SK-MEL-5 (cell line): ENCODE measurements at places on chromosomes 2 and 18.

GRCh38 chr2:34949316-34949715 lies 1350.2 kb upstream of the FAM98A start:
- DNase-seq = no peak

GRCh38 chr18:4319738-4320677 lies 135.1 kb downstream of the DLGAP1 start:
- DNase-seq = peak; percentile 93

DNA sequence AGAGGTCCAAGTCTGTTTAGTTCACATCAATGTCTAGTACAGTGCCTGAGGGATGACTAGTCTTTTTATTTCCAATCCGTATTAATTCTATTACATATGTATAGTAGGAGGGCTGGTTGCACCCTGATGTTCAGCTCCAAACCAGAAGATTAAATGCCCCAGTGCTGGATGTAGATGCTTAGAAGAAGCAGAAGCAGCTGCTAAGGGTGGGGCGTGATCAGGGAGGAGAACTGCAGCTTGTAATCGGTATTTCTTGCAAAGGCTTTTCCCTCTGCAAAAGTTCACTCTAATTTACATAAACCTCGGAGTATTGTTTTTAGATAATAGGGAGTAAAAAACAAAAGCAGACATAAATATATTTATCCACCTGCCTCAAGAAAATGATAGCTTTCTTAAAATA lies 145.3 kb upstream of the ITGA4 start:
- DNase-seq = no peak

DNA sequence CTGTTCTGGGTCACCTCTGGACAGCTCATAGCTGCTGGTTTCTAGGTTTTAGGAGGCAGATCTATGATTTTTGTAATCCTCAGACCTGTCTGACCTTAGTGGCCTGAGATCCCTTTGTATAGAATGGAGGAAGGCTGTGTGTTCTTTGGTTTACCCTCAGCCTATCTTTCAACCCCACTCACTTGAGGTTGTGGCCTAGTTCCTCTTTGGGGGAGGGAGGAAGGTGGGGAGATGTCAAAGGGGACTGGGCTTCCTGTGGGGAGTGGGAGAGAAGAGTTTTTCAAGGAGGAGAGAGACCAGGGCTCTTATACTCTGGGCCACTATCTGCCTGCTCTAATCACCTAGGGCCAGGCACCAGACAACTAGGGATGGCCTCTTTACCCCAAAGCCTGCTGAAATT lies 28.5 kb downstream of the SEMA4F start:
- no peak for DNase-seq

GRCh38 chr2:67260343-67261277 lies 136.5 kb upstream of the ETAA1 start:
- DNase-seq = no peak

DNA sequence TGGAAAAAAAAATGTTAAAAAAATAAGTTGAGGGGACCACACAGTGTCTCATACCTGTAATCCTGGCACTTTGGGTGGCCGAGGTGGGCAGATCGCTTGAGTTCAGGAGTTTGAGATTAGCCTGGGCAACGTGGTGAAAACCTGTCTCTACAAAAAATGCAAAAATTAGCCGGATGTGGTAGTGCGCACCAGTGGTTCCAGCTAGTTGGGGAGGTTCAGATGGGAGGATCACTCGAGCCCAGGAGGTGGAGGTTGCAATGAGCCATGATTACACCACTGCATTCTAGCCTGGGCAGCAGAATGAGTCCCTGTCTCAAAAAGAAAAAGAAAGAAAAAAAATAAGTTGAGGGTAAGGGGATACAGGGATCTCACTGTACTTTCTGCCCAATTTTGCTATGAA lies 6.1 kb upstream of the KYNU start:
- no peak for DNase-seq

DNA sequence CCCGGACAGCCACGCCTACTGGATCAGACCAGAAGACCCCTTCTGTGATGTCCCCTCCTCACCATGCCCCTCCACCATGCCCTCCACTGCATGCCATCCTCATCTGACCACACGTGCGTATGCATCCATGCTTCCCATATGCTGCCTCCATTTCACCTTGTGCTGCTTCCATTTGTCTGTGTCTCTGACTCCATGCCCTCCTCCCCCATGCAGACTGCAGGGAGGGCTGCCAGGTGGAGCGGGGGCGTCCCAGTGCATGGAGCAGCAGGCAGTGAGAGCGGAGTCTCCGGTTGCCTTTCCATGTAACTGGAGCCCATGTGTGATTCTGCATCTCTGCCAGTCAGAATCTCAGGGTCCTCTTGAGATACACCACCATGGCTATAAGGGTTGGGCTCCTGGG lies 52.6 kb downstream of the COA5 start:
- no peak for DNase-seq

GRCh38 chr2:215356948-215357461 lies 45.1 kb downstream of the ATIC start:
- no peak for DNase-seq

GRCh38 chr2:194363878-194364277 lies 1293.1 kb upstream of the SLC39A10 start:
- no peak for DNase-seq

DNA sequence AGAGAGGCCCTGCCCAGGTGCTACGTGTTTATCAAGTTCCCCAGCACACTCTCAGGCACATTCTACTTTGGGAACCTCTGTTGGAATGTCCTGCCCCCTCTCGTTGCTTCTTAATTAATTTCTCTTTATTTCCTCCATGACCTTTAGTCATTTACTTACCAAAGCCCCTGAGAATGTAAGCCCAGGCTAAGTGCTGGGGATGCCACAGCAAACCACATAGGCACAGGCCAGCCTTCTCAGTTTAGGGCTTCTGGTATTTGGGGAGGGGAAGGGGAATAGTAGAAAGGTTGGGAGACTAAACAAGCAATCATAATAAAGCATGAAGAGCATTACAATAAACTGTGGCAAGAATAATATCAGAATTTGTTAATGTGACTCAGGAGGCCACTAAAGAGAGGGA lies 85.7 kb downstream of the EVA1A start:
- no peak for DNase-seq

DNA sequence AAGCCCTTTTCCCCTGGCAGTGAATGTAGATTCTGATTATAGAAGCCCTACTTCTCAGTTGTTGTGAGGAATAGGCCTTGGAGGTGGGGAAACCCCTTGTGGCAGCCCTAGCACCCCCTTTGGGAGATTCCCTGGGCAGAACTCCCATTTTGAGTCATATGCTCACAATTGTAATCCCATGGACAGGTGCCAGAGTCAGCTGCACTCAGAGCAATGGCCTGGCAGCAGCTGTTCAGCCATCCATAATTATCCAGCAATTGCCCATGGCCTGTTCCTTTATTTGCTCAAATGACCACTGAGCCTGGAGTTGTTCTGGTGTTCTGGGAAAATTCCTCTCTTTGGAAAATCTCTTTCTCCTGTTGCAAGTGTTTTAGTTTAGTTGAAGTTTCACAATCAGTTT lies 71.7 kb downstream of the PTRHD1 start:
- no peak for DNase-seq

- no peak for DNase-seq
These were observed 42.1 kb downstream of the HDLBP start for GRCh38 chr2:241273210-241274020.

GRCh38 chr2:157443090-157443489 lies 799 bp downstream of the CYTIP start:
- no peak for DNase-seq

- DNase-seq = no peak
These were observed 74.1 kb downstream of the VRK2 start for GRCh38 chr2:58120626-58121229.

DNA sequence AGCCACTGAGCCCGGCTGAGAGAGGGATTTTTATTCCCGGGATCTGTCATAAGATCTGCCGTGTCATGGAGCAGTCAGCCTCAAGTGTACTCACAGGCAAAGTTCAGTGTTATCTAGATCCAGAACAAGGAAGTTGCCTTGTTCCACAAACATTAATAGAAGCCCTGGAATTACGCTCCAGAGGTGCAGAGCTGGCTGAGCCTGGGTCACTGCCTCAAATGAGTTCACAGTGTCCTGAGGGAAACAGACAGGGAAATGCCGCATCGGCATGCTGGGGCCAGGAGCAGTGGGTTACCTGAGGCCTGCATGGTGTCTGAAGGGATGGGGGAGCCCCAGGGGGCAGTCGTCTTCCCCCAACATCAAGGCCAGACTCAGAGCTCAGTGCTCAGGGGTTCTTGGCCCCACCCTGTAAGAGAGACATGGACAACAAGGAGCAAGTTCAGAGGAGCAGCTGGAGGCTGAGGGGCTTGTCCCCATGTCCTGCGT lies 42.7 kb upstream of the ODC1 start:
- DNase-seq = no peak

DNA sequence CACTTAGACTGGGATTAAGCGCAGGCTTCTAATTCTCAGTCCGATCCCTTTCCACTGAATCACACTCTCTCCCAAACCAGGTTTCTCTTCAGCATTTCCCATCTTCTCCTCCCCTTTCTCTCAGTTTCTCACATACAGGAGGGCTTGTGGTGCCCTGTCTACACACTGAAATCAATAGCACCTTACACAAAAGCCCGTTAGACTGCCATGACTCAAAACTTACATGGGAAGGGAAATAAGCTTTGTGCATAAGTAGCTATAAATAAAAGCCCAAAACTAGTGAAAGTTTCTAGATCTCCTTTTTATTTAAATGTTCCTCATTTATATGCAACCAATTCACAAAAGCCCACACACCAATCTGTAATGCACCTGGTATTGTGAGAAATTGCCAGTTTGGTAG lies 318.4 kb downstream of the TXNL1 start:
- DNase-seq = no peak

GRCh38 chr18:22705328-22705727 lies 227.8 kb upstream of the RBBP8 start:
- no peak for DNase-seq

DNA sequence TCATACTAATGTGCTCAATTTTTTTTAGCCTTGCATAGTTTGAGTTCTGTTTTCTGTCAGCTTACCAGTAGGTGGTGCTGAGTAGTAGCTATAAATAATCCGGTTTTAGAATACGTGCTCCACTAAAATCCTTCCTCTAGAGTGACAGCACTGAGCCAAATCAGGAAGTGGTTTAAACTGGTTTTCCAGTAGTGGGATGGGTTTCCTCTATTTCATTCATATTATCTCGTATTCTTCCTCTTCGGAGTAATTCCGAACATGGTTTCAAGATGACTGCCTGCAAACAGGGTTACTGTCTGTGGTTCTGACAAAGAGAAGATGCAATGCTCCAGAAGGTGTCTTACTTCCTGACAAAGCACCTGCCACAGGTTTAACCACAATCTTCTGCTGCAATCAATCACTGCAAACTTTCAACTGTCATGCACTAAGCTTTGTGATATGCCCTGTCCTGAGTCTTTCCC lies 496.9 kb upstream of the VRK2 start:
- peak; percentile 72 for DNase-seq

DNA sequence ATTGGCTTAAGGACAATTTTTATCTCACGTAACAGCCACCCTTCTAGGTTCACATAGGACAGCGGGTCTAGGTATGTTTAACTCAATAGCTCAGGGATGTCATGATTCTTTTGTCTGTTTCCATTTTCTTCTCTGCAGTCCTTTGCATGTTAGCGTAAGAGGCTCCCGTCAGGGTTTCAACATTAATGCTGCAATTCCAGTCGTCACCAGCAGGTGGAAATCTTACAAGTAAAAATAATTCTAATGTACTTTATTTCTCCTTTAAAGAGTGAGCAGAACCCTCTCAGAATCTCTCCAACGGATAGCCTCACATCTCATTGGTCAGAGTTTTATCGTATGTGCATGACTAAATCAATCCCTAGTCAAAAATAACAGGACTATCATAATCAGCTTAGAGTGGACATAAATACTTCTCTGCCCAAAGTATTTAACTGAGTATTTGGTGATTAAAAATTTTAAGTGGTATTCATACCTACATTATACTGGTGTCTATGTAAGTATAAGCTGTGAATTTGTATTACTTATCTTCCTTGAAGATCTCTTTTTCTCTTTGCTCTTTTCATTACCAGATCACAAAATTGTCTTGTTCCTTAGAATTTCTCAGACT lies 487.2 kb upstream of the GCFC2 start:
- peak; percentile 83 for DNase-seq

DNA sequence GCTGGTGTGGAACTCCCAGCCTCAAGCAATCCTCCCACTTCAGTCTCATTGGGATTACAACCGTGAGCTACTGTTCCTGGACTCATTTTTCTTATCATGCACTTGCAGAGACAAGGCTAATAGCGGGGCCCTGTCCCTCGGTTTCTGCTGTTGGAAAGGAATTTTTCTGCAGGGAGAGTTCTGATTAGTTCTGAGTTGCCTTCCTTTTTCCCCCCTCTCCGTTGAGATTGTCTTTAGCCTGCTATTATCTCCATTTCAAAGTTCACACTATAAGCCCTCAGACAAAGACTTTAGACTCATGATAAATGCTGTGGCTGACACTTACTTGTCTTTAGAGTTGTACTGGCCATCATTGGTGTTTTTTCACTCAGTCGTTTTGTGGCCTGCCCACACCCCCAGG lies 97.2 kb downstream of the NCOA1 start:
- DNase-seq = no peak

- DNase-seq = peak; percentile 13
These were observed 1.5 kb downstream of the DLX2 start for GRCh38 chr2:172100935-172101820.

DNA sequence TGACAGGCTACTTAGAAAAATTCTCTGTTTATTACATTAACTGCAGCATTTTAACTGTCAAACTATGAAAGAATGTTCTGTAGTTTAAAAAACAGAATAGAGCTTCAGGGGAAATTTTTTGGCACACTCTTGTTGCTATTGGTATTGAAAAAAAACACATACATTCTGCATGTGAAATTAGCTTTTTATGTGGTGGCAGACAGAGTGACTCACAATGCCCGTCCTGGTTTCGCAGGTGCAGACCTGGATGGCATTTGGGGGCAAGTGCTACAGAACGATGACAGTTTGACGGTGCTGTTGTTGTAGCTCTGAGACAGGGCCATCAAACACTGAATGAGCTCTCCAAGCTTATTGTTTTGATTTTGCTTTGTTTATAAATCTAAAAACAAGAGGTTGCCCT lies 105.0 kb upstream of the MAP3K20 start:
- no peak for DNase-seq

DNA sequence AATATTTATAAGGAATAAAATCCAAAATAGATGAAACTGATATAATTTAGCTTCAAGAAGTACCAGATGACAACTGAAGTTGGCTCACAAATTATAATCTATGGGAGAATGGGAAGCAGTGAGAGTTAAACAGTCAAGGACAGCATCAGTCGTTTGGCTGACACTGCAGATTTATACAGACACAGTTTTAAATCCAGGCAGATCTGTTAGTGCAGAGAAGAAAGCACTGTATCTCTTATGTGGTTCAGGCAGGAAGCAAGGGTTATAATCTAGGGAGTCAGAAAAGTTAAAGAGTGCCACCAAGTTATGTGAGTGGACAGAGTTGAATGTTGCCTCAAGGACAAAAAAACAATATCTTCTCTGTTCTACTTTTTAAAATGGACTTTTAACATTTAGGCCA lies 880.2 kb downstream of the TSN start:
- peak; percentile 60 for DNase-seq

- DNase-seq = peak; percentile 82
These were observed 59.6 kb downstream of the TRPM8 start for GRCh38 chr2:233976690-233977294.

DNA sequence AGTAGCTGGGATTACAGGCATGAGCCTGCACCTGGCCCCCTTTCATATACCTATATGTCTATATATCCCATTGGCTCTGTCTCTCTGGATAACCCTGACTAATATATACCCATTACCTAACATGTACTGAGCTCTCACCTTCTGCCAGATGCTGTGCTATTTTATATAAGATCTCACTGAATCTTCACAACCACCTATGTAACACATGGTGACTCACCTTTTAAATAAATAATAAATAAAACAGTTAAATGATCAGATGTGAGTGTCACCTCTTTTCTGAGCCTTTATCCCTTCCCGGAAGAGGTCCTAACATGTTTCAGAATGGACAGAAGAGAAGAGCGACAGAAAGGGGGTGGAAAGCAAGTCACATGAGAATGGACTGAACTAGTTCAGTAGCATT lies 123.1 kb downstream of the SPIRE1 start:
- DNase-seq = no peak
